ENCODE measurements at places on chromosomes 1 and 21. TPM values are rescaled to one million over a fixed set of nuclear protein-coding genes. Genes with fewer than 3 reads are reported as not detected.

MXRA8 gene
- total RNA-seq: 0.54 TPM

DNA sequence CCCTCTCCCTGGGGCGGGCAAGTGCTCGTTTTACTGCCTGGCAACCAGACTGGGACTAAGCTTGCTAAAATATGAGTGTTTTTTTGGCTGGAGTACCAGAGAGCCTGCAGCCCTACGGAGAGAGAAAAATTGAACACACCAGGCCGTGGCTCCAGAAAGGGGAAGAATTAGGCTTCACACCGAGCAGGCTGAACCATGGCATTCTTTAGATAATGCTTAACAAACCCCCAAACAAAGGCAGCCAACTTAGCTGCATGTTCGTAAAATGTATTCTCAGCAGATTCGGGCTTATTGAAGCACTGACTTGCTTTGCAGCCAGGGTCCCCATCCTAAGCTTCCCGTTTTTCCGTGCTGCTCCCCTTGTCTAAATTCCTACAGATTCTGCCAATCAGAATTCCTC, 76.6 kb downstream of the LMX1A start:
- DNase-seq: no peak
- H3K4me3 ChIP-seq: no peak overlapping the region
- H3K4me1 ChIP-seq: no peaks in the 10 kb centered on the region
- H3K36me3 ChIP-seq: no peaks in the 10 kb centered on the region

DNA sequence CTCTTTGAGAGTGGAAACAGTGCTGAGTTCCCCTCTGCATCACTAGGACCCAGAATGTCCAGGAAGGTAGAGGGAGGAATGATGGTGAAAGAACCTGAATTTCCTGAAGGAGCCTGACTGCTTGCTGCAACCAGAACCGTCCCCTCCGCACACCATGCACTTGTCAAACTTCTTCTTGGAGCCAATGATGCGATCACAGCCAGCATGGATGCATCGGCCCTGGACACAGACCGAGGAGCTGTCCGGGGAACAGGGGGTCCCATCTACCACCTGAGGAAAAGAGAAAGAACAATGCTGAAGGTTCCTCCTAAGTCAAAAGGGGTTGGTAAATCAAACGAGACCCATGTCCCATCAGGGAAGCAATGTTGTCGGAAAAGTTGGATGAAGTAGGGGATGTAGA, 6.9 kb downstream of the ADAMTS4 start:
- H3K27me3 ChIP-seq: no peaks in the 10 kb centered on the region
- peaks cover 40% of the 10 kb centered on the region for H3K4me1 ChIP-seq
- no peak for DNase-seq
- H3K4me3 ChIP-seq: no peak overlapping the region
- H3K27ac ChIP-seq: no peak overlapping the region

GRCh38 chr21:37642493-37642892, 273.8 kb downstream of the KCNJ6 start:
- H3K27me3 ChIP-seq: peaks cover 19% of the 10 kb centered on the region
- no peaks in the 10 kb centered on the region for H3K36me3 ChIP-seq
- H3K4me1 ChIP-seq: peaks cover 2% of the 10 kb centered on the region
- no peak overlapping the region for H3K27ac ChIP-seq

SPRR2E gene
- total RNA-seq: not detected

SDC3 gene
- 0.19 TPM for total RNA-seq

DNA sequence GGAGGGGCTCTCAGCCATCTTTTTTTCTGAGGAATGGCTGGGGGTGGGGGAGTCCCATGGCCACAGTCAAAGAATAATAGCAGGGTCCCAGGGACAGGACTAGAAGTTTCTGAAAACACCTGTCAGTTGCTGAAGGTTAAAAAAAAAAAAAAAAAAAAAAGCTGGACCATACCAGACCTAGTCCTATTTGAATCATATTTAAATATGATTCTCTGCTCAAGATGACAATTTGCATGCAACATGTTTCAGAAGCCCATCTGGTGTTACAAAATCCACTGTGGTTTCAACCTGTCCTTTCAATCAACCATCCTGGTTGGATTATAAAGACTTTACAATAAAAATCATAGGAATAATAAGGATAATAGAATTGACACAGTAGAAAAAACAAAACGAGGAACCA, 153.7 kb downstream of the TENT5C start:
- H3K4me3 ChIP-seq: no peak overlapping the region
- H3K27me3 ChIP-seq: peaks cover 11% of the 10 kb centered on the region
- peaks cover 8% of the 10 kb centered on the region for H3K4me1 ChIP-seq
- no peak overlapping the region for H3K27ac ChIP-seq

OR6N2 gene
- total RNA-seq: not detected

DNA sequence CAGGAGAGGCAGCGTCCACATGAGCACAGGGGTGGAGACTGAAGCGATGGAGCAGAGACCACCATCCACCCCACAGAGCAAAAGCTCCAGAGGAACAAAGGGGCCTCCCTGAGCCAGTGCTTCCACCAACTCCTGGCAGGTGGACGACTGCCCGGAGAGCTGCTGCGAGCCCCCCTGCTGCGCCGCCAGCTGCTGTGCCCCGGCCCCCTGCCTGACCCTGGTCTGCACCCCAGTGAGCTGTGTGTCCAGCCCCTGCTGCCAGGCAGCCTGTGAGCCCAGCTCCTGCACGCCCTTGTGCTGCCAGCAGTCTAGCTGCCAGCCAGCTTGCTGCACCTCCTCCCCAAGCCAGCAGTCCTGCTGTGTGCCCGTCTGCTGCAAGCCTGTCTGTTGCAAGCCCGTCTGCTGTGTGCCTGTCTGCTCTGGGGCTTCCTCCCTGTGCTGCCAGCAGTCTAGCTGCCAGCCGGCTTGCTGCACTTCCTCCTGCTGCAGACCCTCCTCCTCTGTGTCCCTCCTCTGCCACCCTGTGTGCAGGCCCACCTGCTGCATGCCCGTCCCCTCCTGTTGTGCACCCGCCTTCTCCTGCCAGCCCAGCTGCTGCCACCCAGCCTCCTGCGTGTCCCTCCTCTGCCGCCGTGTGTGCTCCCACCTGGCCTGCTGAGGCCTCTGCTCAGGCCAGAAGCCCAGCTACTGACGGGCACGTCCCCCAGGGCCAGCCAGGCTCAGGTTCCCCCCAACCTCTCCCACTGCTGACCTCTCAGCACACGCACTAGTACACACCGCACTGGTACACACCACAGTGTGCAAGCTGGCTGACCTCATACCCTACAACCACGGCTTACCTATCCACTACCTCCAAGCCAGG, 5.4 kb downstream of the KRTAP10-12 start:
- DNase-seq: no peak
- H3K36me3 ChIP-seq: peaks cover 8% of the 10 kb centered on the region
- H3K4me1 ChIP-seq: peaks cover 6% of the 10 kb centered on the region
- no peak overlapping the region for H3K4me3 ChIP-seq
- no peak overlapping the region for H3K27ac ChIP-seq

- DNase-seq: peak; percentile 35
- H3K27ac ChIP-seq: peak overlapping the region; percentile 82
- peak overlapping the region; percentile 5 for H3K4me3 ChIP-seq
- H3K27me3 ChIP-seq: no peaks in the 10 kb centered on the region
Measured at GRCh38 chr1:84152649-84153056, 8.6 kb downstream of the PRKACB start.

SPRR2D gene
- not detected for total RNA-seq

DNA sequence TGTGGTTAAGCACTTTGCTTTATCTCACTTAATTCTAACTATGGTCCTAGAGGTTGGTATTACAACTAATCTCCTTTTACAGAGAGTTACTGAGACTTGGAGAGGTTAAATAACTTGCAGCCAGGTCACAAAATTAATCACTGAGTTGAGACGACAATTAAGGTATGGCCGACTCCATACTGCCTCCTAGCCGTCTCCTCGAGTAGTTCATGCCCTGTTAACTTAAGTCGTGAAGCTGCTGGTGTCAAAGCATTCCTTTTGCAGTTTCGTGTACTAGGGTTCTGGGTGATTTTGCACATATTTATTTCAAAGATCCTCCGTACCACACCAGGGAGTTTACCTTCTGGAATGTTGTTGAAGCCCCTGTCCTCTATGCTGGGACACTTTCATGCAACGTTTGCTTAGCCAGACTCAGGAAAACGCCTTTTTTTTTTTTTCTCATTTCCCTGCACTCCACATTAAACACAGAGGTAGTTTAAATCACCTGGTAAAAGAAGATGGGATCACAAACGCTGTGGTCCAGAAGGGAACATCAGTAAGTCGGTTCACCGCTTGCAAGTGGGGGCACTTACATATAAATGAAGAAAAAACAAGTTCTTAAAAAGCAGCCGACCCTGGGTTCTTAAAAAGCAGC, 570 bp upstream of the NEK7 start:
- peak; percentile 86 for DNase-seq
- H3K27me3 ChIP-seq: no peaks in the 10 kb centered on the region
- peaks cover 19% of the 10 kb centered on the region for H3K4me1 ChIP-seq
- H3K27ac ChIP-seq: peak overlapping the region; percentile 86

CR2 gene
- total RNA-seq: 0.36 TPM

CD101 gene
- 0.83 TPM for total RNA-seq

DNA sequence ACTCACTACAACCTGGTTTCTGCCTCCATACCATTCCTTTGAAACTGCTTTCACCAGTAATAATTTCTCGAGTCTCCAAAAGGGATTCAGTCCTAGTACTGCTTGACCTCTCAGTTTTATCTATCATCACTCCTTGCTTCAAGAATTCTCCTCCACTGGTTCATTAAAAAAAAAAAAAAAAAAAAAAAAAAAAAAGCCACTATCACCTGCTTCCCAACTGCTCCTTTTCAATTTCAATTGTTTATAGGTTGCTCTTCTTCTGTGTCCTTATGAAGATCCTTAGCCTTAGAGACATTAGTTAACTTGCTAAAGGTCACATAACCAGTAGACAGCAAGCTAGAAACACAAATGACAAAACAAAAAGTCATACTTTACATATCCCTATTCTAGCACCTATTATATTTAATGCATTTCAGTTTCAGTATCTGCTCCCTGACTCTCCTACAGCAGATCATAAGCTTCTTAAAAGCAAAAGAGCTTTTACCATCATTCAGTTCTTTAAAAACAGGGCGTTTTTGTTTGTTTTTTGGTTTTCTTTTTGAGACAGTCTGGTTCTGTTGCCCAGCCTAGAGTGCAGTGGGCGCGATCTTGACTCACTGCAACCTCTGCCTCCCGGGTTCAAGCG, 7.1 kb downstream of the NRDC start:
- no peaks in the 10 kb centered on the region for H3K27me3 ChIP-seq
- peak overlapping the region; percentile 33 for H3K27ac ChIP-seq
- no peak for DNase-seq

DNA sequence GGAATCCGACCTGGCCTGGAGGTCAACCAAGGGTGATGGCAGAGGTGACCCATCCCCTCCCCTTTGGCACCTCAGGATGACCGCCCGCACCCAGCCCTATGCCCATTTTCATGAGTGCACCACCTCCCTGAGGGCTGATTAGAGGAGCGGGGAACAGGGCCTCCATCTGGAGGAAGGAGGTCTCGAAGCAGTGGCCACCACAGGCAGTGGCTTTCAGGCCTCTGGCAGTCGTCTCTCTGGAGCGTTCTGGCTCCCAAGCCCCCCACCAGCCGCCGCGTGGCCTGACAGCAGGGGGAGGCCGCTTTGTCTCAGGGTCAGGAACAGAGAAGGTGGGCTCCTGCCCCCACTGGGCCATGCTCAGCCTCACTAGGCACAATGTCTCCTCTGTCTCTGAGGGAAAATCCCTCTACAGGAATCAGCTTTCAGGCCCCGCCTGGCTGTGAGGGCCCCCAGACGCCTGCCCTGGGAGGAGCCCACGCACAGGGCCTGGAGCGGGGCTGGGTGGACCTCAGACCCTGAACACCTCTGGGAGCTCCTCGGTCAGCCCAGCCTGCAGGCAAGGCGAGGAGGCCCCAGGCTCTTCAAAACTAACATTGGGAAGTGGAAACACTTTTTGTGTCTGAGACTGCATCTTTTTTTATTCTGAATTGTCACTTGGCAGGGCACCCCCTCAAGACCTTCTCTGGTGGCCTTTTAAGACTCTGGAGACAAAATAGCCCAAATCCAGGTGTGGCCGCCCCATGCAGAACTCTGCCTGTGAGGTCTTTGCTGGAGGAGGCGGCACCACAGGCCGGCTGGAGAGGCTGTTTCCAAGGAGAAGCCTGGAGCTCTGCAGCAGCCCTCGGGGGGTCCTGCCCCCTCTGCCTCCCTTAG, 127.7 kb upstream of the ARHGEF16 start:
- no peaks in the 10 kb centered on the region for H3K4me1 ChIP-seq
- no peak overlapping the region for H3K27ac ChIP-seq
- no peak overlapping the region for H3K4me3 ChIP-seq
- DNase-seq: no peak

Data from activated naive CD4-positive, alpha-beta T cell treated with anti-CD3 and anti-CD28 coated beads for 36 hours (primary cell).